ENCODE measurements at places on chromosomes 4 and X. TPM values are rescaled to one million over a fixed set of nuclear protein-coding genes. Genes with fewer than 3 reads are reported as not detected.

The F8A3 gene
- total RNA-seq = 9.4 TPM

The PNMA6A gene
- total RNA-seq = not detected

The HGFAC gene
- total RNA-seq = 0.06 TPM

The PPARGC1A gene
- 2.7 TPM for total RNA-seq

The MAGEE2 gene
- not detected for total RNA-seq

The ADH1A gene
- not detected for total RNA-seq

The PNMA6F gene
- not detected for total RNA-seq

Data from cardiac ventricle fibroblast (primary cell).